Gastrocnemius medialis (tissue), 4 donors: ENCODE measurements at places on chromosomes 2 and 18. TPM values are rescaled to one million over a fixed set of nuclear protein-coding genes. Genes with fewer than 3 reads are reported as not detected.
A peak's percentile ranks its signal among the peaks of the same experiment; 100 is the strongest.

DNA sequence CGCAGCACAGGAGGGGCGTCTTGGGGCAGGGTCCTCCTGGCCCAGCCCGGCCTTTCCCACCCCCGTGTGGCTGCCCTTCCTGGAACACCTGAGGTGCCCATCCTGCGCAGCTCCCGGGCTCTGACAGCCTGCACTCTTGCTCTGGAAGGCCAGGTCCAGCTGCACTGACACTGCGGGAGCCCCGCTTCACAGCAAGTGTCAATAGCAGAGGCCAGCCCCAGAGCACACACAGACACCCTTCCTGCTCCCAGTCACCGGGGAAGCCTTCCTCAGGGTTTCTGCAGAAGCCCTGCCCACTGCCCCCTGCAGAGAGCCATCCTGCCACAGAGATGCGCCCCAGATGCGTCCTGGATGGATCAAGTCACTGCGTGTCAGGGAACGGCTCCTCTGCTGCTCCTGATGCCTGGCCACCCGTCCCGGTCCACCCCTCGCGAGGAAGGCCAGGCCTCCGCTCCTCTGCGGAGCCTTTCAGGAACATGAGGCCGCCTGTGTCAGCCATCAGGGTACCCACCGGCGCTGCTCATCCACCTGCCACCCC lies 519.2 kb upstream of the MYT1L start:
- no peak for DNase-seq

DNA sequence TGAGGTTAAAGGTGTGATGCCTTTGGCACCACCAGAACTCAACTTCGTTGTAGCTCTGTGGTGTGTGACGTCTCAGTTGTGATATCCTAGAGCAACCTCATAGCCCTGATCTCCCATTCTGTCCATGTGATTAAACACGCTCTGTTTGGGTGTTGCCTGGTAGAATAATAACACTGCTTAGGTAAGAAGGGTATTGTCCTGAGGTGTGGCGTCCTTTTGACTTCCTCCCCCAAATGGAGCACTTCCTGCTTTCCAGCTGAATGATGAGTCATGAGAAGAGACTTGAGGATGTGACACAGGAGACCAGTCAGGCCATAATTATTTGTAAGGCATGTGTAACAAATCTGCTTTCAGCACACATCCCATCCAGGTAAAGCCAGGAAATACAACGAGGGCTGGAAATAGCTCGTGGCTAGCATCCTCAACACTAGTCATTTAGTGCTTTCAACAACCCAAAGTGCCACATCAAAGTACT lies 100.7 kb downstream of the RAPGEF4 start:
- DNase-seq = no peak

GRCh38 chr2:15990151-15991101 lies 50.1 kb downstream of the MYCN start:
- DNase-seq = no peak

GRCh38 chr2:159904959-159905305 lies 106.9 kb upstream of the CD302 start:
- peak; percentile 16 for DNase-seq

- no peak for DNase-seq
Measured at GRCh38 chr2:177261116-177262060, 3.1 kb downstream of the NFE2L2 start.

GRCh38 chr18:65704046-65704445 lies 46.8 kb upstream of the CDH7 start:
- no peak for DNase-seq

GRCh38 chr2:30425326-30425725 lies 21.7 kb upstream of the LCLAT1 start:
- peak; percentile 49 for DNase-seq

The PCGF1 gene
- total RNA-seq = 22.5 TPM

The TMEM163 gene
- total RNA-seq = not detected

GRCh38 chr2:71125506-71126294 lies 4.3 kb downstream of the MCEE start:
- no peak for DNase-seq

GRCh38 chr2:231160701-231161100 lies 35.9 kb upstream of the HTR2B start:
- DNase-seq = no peak

GRCh38 chr2:236790963-236791362 lies 221.3 kb downstream of the ACKR3 start:
- no peak for DNase-seq

- DNase-seq = no peak
Measured at GRCh38 chr18:57437766-57438671, 2.8 kb downstream of the ONECUT2 start.

DNA sequence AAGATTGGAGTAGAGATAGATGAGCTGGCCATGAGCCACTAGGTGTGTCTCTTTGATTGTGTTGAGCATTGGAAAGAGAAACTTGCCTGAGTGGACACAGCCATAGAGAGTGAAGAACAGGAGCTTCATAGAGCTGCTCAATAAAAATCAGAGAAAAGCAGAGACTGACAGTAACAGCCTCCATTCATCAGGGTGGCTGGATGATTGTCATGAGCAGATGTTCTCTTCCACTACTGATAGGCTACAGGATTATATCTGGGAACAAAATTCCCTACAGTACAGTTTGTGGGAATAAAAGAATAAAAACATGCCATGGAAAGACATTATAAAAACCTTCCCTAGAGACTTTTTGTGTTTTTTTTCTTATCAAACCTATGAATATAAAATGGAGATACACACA lies 404.8 kb upstream of the ACVR2A start:
- DNase-seq = no peak

DNA sequence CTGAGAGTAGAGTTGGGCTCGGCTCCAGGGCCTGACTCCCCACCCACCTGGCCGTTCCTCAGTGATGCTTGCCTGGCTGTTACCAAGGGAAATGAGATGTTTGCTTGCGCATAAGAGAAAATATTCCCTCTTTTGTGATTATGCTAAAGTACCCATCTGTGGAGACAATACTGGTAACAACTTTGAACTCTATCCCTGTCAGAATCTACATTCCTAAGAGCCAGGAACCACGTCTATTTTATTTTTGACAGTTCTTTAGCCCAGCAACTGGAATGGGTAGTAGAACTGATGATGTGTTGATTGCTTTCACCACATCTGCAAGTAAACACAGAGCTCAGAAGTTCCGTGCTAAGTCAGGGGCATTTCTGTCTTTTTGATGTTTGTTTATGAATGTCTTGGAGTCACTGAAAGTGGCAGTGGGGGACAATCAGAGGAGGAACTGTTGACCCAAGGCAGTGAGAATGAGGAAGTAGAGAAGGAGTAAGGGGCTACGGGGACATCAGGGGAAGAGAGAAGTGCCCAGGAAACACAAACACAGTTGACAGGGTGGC lies 348.3 kb upstream of the SOX11 start:
- no peak for DNase-seq

- DNase-seq = no peak
Measured at GRCh38 chr2:75459565-75460310, 101.0 kb downstream of the EVA1A start.

The GPR45 gene
- total RNA-seq = not detected

DNA sequence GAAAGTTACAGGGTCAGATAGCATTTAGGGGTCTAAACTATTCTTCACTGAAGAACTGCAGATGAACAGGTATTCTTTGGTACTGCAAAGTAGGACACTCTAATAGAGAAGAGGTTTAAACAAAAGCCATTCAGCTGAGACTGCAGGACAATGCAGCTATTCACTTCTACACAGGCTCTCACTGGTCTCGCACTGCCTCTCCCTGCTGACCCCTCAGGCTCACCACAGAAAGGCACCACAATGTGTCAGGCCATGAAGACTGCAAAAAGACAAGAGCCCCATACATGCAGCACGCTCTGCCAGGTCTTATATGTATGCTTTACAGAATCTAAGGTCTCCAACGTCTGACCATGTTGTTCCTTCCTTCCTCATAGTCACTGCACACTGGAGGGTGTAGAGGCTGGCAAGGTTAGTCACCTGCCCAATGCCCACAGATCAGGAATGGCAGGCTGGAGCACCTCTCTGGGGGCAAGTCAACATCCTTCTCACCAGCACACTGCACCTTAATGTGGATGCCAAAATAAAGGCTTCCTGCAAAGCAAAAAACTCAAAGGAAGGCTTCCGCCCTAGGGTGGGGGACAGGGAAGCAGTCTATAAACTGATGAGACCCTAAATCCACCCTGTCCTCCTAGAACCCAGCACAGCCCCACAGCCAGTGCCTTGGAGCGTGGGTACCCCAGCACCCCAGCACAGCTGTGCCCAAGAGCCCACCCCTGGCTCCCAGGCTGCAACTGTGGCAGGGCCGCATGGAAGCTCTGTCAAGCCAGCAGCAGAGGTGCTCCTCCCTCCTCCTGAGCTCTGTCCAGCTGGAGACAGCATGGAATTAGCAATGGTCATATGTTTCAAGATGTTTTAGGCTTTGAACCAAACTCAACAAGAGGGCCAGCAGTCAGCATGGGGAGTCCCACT lies 10.7 kb upstream of the RNU4ATAC start:
- DNase-seq = peak; percentile 43

- no peak for DNase-seq
Measured at GRCh38 chr2:67828066-67828465, 234.7 kb downstream of the C1D start.

DNA sequence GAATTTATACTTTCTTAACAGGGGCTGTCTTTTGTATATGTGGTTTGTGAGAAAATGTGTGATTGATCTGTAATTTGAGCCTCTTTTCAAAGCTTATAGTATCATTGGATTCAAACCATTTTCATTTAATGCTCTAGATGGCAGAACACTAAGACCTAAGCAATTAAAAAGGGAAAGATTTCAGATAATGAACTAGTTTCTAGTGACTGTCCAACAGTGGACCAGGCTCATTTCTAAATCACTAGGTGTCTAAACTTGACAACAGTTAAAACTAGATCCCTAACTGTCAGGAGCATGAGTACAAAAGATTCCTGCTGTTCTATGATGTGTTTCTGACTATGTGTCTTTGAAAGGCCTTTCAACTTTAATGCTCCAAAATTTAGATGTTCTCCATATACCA lies 54.6 kb downstream of the ANKRD44 start:
- DNase-seq = no peak

The INO80B gene
- 46.3 TPM for total RNA-seq

DNA sequence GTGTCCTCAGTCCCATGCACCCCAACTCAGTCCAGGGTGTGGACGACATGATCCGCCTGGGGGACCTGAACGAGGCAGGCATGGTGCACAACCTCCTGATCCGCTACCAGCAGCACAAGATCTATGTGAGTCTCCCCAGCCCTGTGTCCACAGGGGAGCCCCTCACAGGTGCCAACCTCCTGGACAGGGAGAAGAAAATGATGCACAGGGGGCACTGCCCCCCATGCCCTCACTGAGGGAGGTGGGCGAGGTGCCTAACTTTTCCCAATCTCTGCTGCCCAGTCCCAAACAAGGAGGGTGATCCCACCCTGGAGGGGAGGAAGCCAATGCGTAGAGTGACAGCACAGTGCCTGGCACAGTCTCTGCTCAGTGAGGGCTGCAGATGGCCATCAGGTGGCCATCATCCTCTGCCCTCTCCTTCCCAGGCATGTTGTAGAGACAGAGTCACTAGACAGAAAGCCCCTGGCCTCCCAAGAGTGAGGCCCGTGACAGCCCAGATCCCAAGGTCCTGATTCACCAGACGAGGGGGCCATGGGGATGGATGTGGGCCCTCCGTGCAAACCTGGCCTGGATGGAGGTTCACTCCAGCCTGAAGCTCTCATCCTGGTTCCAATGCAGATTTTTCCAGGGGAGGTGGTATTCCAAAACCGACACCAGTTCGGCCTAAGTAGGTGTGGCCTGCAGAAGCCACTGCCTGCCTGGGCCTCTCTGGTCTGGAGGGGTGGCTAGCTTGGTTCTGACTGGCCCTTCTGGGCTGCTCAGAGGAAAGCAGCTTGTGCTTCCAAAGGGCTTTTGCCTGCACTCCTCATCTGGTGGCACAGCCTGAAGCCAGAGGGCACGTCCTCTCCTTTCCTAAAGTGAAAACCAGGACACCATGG lies 30.0 kb downstream of the MYO7B start:
- no peak for DNase-seq

The ANKAR gene
- total RNA-seq = 3.4 TPM

The IL37 gene
- total RNA-seq = not detected

The AOX1 gene
- 39.3 TPM for total RNA-seq

- DNase-seq = no peak
Measured at GRCh38 chr2:216658757-216659156, 25.5 kb downstream of the IGFBP2 start.

- no peak for DNase-seq
Measured at GRCh38 chr2:134783912-134784311, 54.5 kb upstream of the ACMSD start.

- DNase-seq = peak; percentile 71
Measured at GRCh38 chr2:46847185-46847710, 68.4 kb downstream of the MCFD2 start.

DNA sequence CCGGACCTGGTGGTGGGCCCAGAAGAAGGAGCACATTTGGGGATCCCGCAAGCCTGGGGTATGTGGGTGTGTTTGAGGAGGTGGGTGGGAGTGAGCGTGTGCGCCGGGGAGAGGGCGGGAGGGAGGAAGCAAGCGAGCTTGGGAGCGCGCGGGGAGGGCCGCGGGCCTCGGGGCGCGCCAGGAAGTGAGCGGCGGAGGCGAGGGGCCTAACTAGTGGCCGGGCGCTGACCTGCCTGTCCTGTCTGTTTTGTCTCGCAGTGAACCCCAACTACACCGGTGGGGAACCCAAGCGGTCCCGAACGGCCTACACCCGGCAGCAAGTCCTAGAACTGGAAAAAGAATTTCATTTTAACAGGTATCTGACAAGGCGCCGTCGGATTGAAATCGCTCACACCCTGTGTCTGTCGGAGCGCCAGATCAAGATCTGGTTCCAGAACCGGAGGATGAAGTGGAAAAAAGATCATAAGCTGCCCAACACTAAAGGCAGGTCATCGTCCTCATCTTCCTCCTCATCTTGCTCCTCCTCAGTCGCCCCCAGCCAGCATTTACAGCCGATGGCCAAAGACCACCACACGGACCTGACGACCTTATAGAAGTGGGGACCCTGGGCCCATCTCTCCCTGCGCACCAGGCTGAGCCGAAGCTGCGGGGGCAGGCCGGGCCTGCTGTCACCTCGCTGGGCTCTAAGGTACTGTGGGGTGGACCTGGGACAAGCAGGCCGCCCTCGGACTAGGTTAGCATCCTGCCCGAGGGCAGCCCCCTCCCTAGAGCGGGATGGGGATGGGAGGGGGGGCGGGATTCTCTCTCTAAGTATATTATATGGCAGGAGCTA lies 1.2 kb downstream of the HOXD4 start:
- no peak for DNase-seq

DNA sequence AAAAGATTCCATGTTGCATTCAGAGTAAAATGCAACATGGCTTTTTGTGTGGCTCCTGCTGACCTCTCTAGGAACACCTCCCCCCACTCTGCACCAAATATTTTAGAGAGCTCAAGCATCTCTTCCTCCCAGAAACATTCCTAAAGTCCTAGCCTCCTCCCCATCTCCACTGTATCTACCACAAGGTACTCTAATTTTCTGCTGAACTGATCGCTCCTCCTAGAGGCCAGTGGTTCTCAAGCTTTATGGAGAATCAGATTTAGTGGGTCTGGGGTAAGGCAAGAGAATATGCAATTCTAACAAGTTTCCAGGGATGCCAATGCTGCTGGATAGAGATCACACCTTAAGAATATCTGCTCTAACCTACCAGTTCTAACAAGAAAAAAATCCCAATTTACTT lies 89.5 kb upstream of the HNRNPA3 start:
- DNase-seq = no peak

- no peak for DNase-seq
Measured at GRCh38 chr2:47869859-47870595, 36.3 kb downstream of the FBXO11 start.

The PLEK gene
- total RNA-seq = 1.7 TPM

- no peak for DNase-seq
Measured at GRCh38 chr2:19611491-19612332, 253.3 kb upstream of the OSR1 start.

GRCh38 chr2:237742614-237743013 lies 56.0 kb upstream of the RBM44 start:
- no peak for DNase-seq
